ENCODE measurements at places on chromosomes 3 and 15.

DNA sequence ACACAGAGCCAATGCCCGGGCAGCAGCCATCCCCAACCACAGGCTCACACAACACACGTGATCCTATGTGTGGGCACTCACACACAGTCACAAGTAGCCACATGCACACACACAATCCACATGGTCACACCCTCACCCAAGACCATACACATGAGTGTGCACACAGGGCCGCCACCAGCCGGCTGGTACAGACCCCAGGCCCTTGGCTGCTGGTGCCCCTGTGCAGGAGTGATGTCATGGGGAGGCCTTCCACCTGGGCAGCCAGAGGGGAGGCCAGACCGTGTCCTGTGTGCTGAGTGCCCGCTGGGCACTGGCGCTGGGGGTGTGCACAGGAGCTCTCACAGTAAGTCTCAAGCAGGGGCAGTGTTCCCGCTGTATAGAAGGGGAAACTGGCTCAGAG, 36.9 kb downstream of the DNAJB8 start:
- no peak for DNase-seq

GRCh38 chr3:100317912-100318311, 16.6 kb upstream of the NIT2 start:
- no peak for DNase-seq

DNA sequence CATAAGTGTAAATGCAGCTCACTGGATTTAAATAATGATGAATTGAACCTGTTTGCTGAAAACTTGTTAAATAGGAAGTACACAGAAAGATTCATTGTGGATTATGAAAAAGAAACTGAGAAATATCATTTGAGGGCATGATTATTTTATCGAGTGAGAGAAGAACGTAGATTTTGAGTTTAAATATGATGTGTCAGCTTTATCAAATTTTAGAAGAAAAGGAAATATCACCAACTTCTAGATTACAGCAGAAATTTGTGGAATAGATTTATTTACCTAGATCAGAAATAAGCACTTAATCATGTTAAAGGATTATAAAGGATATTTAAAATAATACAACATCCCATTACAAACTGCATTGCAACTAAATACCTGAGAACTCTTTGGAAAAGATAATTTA, 315.5 kb downstream of the ZPLD1 start:
- DNase-seq, result no peak

GRCh38 chr3:43814461-43814860, 123.7 kb downstream of the ABHD5 start:
- DNase-seq, result no peak

DNA sequence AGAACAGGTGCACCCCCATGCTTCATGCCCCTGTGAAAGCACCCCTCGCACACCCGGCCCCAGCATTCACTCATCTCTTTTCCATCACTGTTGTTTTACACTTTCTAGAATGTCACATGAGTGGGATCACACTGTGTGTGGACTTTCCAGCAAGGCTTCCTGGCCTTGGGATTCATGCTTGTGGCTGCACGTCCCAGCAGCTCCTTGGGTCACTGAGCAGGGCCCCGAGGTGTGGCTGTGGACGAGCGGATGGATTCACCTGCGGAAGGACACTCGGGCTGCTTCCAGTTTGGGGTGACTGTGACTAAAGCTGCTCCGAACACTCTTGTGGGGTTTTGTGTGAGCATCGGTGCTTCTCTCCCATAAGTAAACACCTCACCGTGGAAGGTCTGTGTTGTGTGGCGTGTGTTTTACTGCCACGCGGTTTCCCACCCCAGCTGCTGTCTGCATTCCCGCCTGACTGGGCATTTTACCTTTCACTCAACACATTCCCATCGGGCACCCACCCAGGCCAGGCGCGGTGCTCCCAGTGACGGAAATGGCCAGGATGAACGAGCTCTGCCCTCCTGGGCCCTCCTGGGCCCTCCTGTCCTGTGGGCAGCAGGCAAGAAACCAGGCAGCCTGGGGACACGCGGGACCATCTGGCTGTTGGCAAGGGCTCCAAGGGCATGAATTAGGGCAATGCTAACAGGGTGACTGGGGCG, 41.4 kb downstream of the DNAJB8 start:
- no peak for DNase-seq

DNA sequence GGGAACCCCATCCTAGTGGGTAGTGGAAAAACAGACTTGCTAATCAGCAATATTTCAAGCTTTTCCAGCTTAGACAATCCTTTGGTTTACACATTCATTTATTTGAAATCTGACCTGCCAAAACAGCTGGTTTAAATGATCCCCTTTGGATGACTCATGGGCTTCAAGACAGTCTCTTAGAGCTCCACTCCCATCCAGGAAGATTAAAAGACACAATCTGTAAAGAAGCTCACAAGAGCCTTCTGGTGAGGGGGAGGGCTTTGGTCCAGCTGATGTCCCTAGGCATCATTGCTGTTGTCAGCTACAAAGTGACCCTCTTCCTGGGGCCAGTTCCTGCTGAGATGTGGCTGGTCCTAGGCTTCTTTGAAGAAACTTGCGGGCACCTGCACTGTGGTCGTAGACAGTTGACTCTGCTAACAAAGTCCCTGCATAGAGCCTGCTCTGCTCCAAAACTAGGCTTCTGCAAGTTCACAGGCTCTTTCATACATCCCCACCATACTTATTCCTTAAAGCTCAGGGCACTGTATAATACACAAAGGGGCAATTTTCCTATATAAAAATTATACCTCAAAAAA, 73.7 kb downstream of the IGSF11 start:
- no peak for DNase-seq

DNA sequence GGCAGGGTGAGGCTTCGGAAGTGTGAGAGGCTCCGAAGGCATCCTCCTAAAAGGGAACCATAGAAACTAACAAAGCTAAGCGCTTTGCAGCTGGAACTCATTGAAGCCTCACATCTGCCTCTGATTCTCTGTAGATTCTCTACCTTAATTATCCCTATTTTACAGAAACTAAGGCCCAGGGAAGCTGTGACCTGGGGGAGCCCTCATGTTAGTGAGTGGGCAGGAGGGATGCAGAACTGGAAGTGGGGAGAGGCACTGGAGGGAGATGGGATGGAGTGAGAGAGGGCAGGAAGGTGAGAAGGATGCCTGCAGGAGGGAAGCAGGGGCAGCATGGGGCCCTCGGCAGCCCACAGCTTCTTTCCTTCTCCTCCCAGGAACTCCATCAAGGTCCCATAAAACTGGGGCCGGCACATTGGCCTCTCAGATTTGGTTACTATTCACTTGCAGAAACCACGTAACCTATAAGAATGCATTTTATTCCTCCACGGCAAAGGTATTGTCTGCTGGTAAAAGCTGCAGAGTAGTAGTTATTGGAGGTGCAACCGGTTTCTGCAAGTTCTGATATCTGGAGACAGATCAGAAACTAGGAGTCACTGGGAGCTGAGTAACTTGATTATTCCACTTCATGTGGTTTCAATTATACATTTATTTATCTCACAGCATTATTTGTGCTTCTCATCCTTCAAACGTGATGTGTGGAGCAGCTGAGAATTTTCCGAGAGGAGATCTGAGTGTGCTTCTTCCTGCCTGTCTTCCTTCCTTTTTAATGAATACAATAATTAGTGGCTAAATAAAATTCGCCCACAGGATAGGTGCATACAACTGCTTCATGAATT, 24.0 kb upstream of the CHCHD6 start:
- no peak for DNase-seq

DNA sequence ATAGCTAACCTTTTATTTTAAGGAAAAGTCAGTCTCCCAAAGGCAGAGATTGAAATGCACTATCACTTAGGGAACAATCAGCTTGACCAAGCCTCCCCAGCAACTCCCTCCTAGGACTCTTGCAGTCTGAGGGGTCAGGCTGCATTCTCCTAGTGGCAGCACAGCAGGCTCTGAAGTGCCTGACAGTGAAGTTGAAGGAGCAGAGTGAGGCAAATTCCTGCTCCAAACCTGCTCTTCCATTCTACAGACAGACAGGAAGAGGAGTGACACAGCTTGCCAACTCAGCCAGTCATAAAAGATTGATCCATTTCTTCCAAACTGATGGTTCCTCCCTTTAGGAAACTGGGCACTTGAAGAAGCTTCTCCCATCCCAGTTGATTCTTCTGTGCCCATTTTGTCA, 43.9 kb upstream of the SMAD3 start:
- DNase-seq, result no peak

DNA sequence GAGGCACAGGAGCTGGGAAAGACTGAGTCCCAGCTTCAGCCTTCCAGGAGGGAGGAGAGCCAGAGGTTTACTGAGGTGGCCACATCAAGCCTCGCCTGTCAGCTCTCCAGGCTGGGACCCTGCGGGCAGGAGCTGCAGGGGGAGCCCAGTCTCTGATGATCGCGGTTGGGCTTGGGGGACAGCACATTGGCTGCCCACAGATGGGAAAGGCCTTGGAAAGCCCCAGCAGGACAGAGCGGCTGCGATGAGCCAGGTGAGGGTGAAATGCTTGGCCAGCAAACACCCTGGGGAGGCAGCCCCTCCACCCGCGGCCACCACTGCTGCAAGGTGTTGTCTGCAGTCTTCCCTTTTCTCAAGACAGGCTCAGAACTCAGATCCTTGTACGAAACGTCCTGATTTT, 31.2 kb downstream of the SEC61A1 start:
- no peak for DNase-seq

- no peak for DNase-seq
Measured at GRCh38 chr3:127741246-127741645, 68.5 kb downstream of the ABTB1 start.

- DNase-seq, result peak; percentile 42
Measured at GRCh38 chr3:171459137-171459941, 866 bp downstream of the TNIK start.

- DNase-seq, result no peak
Measured at GRCh38 chr3:60298141-60298540, 953.1 kb downstream of the FHIT start.

DNA sequence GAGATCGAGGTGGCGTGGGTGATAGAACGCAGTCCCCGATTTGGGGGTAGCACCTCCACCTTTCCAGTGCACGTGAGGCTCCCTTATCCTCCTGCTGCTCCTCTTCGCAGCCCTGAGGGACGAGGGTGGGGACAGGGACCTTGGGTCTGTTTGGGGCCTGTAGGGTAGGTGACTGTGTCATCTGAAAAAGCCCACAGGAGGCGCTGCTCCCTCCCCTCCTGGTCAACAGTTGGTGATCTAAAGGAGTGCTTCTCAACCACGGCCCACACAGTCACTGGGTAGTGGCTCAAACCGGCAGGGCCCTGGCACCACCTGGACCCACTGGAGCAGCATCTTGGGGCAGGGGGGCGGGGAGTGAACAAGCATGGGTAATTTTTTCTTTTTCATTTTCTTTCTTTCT, 7.1 kb downstream of the LRRK1 start:
- no peak for DNase-seq

GRCh38 chr3:66298591-66298990, 77.8 kb downstream of the SLC25A26 start:
- DNase-seq, result no peak

DNA sequence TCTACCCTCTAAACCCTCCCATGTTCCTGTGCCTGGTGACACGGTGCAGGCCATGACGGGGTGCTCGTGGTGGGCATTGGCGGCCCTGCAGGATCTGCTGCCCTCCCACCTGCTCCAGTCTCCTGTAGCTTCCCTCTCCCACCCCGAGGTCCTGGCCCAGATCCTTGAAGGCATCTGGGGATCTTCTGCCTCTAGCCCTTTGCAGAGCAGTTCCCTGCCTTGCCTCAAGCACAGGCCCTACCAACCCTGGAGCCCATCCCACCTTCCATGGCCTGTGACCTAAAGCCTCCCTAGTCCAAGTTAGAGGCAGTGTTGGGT, 27.5 kb upstream of the SEC13 start:
- no peak for DNase-seq

DNA sequence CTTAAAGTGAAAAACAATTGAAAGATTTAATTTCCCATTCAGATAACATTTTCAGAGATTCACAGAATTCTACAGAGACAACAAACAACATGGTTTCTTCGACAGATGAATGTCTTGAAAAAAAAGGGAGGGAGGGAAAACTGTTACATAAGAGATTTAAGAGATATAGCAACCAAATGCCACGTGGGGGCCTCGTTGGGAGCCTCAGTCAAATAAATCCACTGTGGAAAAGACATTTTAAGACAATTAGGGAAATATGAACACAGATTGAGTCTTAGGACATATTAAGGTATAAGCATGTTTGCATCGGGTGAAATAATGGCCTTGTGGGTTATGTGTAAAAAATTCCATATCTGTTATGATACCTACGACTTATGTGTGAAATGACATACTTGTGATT, 5.0 kb upstream of the PRRT3 start:
- DNase-seq, result no peak

DNA sequence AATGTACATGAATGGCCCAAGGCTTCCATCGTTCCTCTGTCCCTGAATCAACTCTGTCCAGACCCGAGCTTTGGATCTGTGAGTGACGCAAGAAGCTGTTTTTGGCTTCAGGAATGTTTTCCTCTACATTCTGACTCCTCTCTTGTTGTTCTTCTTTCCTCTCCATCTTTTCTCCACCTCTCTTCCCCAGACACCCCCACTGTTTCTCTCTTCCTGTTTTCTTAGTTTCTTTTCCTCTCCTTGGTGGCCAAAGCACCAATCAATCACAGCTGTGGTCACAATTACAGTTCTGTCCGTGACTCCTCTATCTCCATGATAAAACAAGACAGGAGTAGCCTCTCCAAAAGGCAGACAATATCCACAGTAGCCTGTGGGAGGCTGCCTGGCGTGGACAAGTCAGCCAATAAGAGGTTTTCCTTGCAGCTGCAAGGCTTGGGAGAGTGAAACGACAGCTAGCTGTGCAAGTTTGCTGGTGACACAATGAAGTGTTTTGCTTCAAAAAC, 4.9 kb upstream of the TMEM212 start:
- no peak for DNase-seq

DNA sequence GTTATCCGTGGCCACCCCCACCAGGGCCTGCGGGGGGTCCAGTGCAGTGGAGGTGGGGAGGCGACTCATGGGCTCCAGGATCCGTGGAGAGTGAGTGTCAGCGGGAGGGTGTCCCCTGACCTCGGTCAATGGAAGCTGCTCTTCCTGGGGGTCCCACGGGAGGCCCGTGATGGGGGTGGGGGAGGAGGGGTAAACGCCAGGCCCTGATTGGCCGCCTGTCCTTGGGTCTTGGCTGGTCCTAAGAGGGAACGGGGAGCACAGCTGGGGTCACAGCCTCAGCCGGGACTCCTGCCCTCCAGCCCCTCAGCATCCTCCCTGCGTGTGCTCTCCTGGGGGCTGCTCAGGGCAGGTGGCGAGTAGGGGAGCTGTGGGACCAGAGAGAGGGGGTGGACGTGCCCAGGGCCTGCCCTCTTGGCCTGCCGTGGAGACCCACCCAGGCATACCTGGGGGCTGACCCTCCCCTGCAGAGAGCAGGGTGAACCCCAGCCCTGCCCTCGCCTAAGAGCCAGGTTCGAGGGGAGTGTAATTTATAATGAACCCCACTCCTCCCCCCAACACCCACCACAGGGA, 184.6 kb downstream of the GOLGA6L6 start:
- no peak for DNase-seq

GRCh38 chr3:188507244-188507720, 353.3 kb downstream of the LPP start:
- no peak for DNase-seq
